ENCODE measurements at places on chromosomes 7 and 10.

- no peak for DNase-seq
These were observed 61.6 kb downstream of the CCDC71L start for GRCh38 chr7:106599343-106599698.

- no peak for DNase-seq
These were observed 963.2 kb upstream of the CELF2 start for GRCh38 chr10:10054466-10054865.

DNA sequence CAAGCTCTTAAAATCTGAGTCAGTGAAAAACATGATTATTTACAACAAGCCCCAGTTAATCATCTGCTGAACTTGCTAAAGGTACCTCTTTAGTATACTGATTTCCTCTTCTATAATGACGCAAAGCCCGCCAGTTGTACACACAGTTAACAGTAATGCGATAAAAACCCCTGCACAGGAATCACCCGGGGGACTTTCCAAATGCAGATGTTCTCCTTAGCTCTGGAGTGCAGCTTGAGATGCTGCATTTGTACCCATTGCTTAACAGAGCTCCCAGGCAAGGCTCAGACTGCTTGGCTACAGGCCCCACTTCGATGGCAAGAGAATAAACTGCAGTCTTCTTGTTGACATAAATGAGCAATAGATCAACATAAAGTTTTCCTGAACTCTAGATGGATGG, 279.6 kb upstream of the HGF start:
- DNase-seq, result no peak

DNA sequence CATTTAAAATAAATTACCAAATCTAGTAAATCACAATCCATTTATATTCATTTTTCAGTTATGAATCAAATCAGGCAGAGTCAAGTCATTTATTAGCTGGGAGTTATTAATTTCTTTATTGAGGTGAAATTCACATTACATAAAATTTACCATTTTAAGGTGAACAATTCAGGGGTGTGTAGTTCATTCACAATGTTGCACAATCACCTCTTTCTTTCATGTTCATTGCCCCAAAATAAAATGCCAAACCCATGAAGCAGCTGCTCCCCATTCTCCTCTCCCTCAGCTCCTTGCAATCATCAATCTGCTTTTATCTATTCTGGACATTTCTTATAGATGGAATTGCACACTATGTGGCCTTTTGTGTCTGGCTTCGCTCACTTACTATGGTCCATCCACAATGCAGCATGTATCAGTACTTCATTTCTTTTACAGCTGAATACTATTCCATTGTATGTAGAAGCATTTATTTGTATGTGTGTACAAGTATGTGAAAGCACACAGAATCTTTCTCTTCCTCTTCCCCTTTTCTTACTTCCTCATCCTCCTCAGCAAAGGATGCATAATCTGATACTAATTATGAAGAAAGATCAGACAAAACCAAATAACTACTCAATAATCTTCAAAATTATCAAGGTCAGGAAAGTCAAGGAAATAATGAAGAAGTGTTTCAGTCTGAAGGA, 60.6 kb downstream of the LMBR1 start:
- no peak for DNase-seq

DNA sequence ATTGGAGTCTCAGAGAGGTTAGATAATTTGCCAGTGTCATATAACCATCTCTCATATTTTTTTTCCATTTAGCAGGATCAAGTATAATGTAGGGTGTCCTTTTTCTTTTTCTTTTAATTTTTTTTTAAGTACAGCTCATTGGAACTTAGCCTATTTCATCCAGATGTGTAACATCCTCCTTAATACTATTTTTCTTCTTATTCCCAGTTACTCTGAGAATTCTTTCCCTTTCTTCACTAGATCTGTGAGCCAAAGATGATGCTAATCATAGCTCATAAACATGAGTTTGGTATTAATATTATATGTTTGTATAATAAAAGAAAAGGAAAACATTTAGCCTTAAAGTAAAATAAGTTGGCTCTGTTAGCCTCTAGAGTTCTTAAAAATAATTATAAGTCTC, 32.8 kb downstream of the PPP1R9A start:
- DNase-seq, result no peak

DNA sequence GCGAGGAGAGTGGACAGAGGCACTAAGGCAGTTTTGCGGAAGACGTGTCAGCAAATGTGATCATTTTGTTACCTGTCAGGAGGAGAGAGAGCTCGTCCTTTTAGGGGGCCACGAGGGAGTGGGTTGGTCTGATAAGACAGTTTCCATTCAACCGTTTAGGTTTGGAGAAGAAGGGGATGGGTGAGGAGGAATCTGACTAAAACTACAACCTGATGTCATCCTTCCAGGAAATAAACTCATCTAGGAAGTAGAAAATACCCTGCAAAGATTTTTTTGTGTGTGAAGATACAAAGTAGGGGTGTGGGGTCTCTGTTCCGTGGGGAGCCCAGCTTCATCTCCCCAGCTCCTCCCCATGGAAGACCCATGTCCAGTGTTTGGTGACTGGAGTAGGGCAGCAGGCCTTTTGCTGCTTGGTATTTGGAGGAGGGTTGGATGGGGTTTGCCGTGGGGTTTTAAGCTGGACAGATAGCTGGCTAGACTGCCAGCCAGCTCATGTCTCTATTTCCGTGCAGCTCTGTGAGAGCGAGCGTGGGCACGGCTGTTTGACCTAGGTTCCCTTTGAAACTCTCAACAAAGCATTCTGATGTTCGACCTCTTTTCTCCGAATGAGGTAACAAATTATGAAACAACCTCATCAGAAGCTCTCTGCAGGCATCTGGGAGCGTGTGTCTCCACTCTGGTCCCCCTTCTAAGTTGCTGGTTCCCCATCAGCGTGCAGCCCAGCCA, 136.0 kb upstream of the TCF7L2 start:
- DNase-seq, result no peak

- no peak for DNase-seq
These were observed 129.4 kb downstream of the PLPP4 start for GRCh38 chr10:120586471-120586872.

DNA sequence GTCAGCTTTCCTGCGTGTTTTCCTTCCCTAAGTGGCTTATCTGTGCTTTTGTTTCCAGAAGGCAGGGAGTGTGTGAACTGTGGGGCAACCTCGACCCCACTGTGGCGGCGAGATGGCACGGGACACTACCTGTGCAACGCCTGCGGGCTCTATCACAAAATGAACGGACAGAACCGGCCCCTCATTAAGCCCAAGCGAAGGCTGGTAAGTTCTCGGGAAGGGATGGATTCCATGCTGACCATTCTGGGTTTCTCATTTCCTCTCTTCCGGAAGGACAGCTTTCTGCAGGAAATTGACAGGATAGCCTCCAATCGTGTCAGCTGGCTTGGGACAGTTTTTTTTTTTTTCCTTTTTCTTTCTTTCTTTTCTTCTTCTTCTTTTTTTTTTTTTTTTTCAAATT, 9.4 kb downstream of the GATA3 start:
- DNase-seq, result no peak

GRCh38 chr10:86732771-86733170, 23.6 kb upstream of the BMPR1A start:
- DNase-seq, result no peak

- no peak for DNase-seq
These were observed 230.2 kb upstream of the HPS1 start for GRCh38 chr10:98676895-98677294.

- no peak for DNase-seq
These were observed 5.1 kb upstream of the EMX2 start for GRCh38 chr10:117537436-117537903.

DNA sequence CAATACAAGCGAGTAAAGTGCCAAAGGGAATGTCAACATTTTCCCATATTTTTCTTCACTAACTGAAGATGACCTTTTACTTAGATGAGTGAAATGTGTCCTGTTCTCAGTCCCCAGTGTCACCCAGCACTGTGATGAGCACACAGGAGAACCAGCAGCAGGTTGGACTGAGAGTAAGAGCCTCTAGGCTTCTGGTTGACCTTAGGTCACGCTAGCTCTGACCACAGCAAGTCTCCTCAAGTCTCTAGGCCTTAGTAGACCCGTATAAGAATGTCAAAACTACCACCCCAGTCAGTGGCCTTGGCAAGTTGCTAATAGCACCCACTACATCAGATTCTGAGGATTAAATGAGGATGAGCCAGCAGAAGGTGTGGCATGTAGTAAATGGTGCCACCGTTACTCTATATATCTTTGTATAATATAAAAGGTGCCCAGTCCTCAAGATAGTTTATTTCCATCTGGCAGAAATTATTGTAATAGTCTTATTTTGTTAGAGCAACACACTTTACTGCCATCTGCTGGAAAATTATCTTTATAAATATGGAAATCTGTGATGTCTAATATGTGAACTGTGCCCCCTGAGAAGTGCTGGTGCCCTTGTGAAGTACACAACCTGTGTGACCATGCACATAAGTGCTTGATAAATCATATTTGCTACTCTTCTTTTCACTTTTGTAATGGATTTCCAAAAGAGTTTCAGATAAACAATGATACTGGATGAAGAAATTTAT, 75.7 kb downstream of the SPAG6 start:
- DNase-seq, result no peak

DNA sequence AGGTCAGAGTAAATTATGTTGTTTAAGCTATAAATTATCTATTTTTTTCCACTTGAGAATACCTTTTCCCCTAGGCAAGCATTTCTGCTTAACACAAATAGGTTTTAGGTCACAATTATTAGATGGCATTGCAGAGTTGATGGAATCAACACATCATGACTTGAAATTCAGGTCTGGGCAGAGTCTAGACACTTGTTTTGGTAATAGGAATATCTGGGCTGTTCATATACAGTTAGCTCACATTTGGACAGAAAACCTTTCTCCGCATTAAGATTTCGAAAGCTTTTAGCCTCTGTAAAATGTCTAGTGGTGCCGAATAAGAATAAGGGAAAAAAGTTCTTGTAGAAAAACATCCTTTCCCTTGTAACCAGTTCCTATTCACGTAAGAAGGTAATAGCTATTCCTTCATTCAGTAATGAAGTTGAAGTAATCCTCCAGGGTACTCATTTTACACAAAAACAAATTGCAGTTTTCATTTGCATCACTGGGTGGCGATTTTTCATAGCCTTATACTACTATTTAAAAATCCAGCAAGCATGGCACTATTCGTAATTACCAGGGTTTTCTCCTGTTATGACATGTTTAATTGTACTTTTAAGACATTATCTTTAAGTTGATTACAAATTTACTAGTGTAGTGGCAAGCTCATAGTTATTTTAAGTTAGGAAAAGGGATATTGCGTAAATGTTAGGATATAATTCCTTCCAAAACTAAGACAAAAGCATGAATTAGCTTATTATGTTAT, 37.0 kb downstream of the RPA3 start:
- no peak for DNase-seq

DNA sequence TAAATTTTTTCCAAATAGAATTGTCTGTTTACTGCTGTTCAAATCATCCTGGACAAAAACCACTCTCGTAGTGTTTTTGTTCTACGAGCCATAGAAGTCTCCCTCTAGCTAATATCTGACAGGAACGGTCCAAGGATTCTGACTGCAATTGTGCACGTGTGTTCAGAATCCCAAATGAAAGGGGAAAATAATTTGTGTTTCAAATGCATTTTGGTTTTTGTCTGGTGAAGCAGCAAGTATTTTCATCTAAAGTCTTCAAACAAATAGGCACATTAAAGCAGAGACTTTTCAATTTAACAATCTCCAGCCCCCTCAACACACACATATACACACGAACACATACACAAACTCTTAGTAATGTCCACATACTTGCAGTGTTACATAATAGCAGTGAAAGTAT, 475 bp downstream of the NEUROD6 start:
- DNase-seq, result no peak

DNA sequence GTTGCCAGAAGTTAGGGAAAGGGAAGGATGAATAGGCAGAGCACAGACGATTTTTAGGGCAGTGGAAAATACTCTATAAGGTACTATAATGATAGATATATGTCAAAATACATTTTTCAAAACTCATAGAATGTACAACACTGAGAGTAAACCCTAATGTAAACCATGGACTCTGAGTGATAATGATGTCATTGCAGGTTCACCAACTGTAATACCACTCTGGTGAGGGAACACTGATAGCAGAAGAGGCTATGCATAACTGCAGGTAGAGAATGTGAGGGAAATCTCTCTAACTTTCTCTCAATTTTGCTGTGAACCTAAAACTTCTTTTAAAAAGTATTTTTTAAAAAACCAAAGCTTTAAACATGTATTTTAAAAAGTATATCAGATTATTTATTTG, 22.1 kb downstream of the POT1 start:
- DNase-seq, result no peak

- no peak for DNase-seq
These were observed 62.4 kb upstream of the CDCA7L start for GRCh38 chr7:22008087-22008486.

DNA sequence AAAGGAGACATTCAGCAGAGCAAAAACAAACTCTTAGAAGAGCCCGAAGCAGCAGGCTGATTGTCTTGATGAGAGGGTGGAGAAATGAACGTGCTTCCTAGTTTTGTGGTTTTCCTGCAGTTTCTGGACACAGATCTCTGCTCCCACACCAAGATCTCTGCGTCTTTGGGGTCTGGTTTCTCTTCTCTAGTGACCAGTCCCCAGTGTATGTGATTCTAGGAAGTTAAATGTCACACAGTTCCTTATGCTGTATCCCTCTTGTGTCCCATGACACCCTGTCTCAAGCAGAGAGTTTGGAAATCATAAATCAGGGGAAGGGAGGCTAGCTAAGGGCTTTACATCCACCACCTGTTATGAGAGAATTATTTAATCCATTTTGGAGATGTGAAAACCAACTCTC, 55.4 kb upstream of the KLF14 start:
- DNase-seq, result no peak

DNA sequence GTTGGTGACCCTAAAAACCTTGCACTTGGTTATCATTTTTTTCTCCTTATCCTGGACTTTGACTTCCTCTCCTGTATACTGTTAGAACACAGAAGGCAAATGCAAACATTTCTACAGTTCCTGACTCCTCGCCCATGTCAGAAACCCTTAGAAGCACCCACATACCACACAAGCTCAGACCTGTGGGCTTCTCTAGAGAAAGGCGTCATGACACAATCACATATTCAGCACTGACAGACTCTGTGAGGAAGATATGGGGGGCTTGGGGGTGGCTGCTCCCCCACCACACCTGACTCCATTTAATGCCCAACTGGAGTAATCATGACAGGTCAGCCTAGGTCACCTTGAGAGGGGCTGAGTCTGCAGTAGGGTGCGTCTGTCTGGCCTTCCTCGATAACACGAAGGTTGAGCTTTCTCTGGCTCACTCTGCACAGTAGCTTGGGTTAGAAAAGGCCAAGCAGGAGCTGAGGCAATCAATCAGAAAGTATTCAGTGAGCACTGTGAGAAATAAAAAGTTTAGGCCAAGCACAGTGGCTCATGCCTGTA, 50.9 kb downstream of the CCDC3 start:
- DNase-seq, result no peak

GRCh38 chr7:42269161-42269560, 32.2 kb upstream of the GLI3 start:
- DNase-seq, result no peak

- no peak for DNase-seq
These were observed 27.9 kb downstream of the GNG11 start for GRCh38 chr7:93949423-93949822.

Measured in stimulated activated CD4-positive, alpha-beta T cell treated with anti-CD3 and anti-CD28 coated beads, TNF-alpha, amount 100 ng/mL, for 1 hour (primary cell).